Stimulated activated CD4-positive, alpha-beta T cell treated with anti-CD3 and anti-CD28 coated beads, Interleukin-1b, Interleukin-23, amount 100 ng/mL, for 24 hours (primary cell): ENCODE measurements at places on chromosomes 12 and 14.

DNA sequence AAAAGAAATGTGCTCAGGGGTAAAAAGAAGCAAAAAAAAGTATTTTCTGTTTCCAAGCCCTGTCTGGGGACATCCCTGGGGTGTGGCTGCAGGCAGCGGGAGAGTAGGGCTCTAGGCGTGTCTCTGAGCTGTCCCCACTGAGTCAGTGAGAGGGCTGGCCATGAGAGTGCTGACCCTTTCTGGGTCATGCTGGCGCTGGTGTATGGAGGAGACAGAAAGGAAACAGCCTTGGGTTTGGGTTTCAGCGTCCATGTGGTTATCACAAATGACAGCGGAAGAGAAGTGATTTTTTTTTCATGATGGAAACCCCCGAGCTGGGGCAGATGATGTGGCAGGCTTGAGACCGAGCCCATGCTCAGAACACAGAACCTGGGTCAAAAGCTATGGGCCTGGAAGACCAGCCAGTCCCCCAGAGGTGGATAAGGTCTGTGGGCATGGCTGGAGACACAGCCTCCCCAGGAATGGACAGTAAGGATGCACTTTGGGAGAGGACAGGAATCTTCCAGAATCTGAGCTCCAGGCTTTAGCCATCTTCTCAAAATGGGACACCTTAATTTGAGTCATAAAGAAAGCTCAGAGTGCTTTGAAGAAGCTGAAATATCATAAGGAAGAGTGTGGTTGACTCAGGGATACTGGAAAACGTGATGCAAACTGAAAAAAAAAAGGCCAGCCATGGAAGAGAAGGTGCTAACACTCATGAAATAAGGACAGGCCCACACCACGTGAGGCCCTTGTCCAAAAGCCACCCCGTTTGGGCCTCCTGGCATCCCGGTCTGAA is 36.2 kb downstream of the SYNE3 start:
- no peak for DNase-seq

GRCh38 chr14:21647380-21647779 is 6.3 kb upstream of the OR4E2 start:
- DNase-seq, result no peak

- DNase-seq, result no peak
Observed at GRCh38 chr12:21509768-21510167, 8.2 kb downstream of the GOLT1B start.

DNA sequence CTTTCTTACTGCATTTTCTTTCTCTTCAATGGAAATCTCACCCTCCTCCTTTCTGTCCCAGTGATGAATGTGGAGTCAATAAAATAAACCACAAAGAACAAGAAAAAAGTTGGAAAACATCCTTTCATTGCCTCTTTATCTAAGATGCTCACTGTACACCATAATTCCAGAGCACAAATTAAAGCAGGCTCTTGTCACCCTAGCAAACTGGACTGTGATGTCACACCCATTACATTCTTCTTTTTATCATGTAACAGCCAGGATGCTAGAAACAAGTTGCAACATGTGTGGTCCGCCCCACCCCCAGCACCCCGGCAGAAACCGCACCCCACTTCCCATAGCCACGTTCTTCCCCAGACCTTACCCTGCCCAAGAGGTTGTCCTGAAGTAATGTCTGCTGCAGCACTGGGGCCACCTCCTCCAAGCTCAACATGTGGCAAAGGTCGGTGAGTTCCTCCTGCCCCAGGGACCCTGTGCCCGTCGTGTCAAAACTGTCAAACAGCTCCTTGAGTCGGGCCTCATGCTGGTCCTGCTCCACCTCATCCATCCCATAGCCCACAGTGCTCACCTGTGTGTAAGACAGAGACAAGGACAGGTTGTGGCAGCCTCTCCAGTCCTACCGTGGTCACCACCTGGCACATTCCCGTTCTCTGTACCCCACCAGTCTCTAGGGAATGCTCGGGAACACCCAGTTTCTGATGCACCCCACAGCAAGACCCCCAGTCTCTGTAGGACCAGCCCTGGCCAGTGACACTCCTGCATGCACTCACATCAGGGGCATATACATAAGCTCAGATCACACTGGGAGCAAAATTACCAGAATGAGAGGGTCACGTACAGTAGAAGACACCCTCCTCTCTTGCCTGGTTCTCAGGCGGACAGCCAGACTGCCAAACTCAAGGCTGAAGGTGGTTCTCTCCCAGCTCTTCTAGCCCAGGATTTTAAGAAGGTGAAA is 9.2 kb downstream of the NIN start:
- DNase-seq, result no peak

GRCh38 chr14:92780444-92781232 is 13.5 kb upstream of the GOLGA5 start:
- DNase-seq, result no peak

DNA sequence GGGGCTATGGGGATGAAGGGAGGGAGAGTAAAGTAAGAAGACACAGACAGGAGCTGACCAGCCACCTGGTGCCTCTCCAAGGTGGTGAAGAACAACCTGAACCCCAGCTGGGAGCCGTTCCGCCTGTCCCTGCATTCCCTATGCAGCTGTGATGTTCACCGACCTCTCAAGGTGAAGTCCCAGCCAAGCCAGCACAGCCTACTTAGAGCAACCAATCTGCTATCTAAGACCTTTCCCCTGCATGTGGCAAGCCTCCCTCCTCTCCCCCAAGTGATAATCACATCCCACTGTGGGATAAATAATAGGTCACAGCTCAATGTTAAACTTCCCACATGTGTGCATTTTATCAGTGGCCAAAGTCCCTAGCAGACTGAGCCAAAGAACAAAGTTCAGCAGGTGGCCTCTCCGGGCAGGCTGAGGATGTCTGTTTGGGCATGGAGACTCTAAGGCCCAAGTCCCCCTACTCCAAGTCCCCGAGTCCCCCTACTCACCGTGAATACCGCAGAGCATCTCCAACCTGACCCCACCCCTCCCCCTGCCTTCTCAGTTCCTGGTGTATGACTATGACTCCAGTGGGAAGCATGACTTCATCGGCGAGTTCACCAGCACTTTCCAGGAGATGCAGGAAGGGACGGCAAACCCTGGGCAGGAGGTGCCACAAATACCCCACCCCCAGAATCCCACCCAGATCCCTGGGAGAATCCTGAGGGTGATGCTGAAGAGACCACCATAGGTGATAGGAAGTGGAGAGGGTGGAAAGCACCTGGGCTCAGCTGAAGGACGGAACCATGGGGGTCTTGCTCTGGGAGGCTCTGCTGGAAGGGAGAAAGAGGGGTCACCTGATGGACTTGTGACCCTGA is 3.5 kb downstream of the CPNE6 start:
- DNase-seq, result no peak

GRCh38 chr12:108218921-108219320 is 89.8 kb downstream of the WSCD2 start:
- DNase-seq, result no peak

DNA sequence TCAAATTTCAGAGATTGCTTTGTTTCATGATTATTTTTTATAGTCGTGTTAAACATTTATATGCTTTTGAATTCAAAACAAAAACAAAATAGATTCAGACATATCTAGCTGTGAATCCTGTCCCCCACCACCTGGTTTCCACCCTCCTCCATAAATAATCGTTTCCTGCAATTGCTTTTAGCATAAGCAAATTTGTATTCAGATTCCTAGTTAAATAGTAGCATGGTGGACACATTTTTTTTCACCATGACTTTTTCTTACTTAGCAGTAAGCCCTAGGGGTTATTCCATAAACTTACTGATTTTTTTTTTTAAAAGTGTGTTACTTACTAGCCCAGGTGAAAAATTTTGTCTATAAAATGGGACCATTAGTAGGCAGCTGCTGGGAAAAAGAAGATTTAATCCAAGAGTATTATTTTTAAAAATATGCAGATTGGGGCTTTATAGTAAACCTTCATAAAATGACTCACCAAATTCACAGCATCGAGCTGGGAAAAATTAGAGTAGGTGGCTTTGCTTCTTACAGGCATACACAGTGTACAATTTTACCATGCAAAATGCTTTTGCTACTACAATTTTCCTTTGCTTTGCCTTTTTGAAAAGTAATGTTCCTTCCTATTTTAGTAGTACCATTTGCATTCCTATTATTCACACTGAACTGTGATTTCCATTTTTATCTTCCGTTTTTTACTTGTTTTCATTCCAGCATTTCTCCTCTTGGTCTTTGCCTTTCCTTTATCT is 117.8 kb downstream of the BTG1 start:
- DNase-seq, result no peak

DNA sequence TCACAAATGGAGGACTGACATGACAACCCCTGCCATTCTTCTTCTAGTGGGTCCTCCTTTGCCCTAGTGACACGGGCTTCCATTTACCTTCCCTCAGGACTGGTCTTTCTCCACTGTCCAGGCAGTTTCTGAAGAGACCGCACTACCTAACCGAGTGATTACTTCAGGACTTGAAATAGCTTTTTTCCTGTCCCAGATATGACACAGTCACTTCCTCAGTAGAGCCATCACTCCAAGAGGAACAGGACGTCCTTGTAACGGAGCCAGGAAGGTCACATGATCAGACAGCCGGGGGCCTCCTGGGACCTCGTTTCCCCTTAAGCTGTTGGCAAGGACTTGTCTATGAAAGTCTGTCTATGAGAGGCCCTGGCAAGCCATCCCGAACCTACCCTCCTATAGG is 62.3 kb downstream of the FOS start:
- no peak for DNase-seq

GRCh38 chr14:28661171-28661772 is 105.3 kb upstream of the FOXG1 start:
- no peak for DNase-seq

- DNase-seq, result no peak
Observed at GRCh38 chr12:66803930-66804329, 125.1 kb upstream of the GRIP1 start.
